ENCODE measurements at places on chromosomes 3 and 15. TPM values are rescaled to one million over a fixed set of nuclear protein-coding genes. Genes with fewer than 3 reads are reported as not detected.

Gene TRIM42
- total RNA-seq = not detected

Gene KBTBD12
- total RNA-seq = 4.6 TPM

DNA sequence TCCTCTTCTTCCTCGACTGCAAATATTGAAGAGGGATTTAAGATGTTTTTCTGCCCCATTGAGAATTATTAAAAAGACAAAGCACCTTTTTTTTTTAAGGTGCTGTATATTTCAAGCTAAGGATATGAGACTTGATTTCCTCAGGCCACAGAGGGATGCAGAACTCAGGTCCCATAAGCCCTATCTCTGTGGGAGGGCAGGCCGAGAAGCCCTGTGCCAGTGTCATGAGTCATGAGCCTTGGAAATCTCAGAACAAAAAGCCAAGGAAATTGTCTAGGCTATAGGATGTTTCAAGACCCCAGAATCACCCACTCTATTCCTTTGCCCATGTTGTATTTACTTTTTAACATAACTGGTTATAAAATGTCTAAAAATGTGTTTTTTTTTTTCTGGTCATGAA is 7.3 kb downstream of the ESYT3 start:
- DNase-seq = no peak

- DNase-seq = no peak
Observed at GRCh38 chr3:110933821-110934426, 137.7 kb upstream of the NECTIN3 start.

- DNase-seq = no peak
Observed at GRCh38 chr3:65779390-65779789, 259.3 kb downstream of the MAGI1 start.
